Progenitor cell of endocrine pancreas (in vitro differentiated cells): ENCODE measurements at places on chromosomes 3 and 15.

GRCh38 chr15:29014493-29014892, 128.7 kb downstream of the APBA2 start:
- DNase-seq, result no peak

- no peak for DNase-seq
Measured at GRCh38 chr3:153285194-153285641, 123.2 kb downstream of the RAP2B start.

GRCh38 chr3:173463250-173463649, 65.7 kb downstream of the NLGN1 start:
- no peak for DNase-seq

GRCh38 chr3:37170513-37170912, 3.9 kb downstream of the LRRFIP2 start:
- no peak for DNase-seq

DNA sequence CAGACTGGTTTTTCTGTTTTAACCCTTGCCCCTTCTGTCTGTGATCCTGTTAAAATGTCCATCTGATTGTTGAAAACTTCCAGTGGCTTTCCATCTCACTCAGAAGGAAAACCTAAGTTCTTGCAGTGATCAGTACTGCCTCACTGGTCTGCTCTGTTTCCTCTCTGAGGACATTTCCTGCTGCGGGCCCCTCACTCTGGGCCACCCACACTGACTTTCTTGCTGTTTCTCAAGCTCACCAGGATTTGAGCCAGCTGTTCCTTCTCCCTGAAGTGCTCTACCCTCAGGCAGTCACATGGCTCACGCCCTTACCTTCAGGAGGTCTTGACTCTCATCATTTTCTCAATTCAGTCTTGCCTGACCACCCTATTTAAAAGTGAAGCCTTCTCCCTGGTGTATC, 1.8 kb downstream of the GRK7 start:
- DNase-seq, result no peak

DNA sequence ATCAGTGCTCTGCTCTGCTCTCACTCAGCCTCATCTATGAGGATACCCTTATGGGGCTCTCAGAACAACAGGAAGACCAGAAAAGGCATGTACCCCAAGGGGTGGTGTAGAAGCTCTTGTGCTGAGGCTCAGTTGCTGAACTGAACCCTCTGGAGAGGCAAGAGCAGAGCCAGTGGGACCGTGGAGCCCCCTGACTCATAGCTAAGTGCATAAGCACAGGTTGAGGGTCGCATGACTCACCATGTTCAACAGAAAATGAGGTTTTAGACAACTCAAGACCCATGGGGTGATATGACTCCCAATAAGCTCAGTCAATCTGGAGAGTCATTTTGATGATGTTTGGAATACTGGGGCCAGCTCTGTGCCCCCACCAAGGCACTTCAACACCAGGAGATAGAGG, 37.3 kb downstream of the CRYGS start:
- DNase-seq, result no peak

DNA sequence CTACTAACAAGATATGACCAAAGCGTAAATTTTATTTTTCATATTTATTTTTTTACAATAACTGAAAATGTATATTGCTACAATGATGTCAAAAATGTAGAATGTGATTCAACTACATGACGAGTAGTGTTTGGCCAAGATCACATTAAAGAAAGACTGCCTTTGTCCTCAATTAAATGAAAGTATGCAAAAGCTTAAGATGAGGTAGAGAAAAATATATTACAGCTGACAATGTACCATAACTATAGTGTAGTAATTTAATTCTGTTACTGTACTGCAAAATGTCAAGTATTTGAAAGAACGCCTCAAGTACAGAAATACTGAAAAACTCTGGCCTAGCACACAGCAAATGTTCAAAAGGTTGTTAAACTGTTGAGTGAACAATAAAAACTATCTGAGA, 9.7 kb downstream of the PRICKLE2 start:
- no peak for DNase-seq

GRCh38 chr15:76181705-76182107, 121.9 kb downstream of the TMEM266 start:
- DNase-seq, result no peak

- DNase-seq, result no peak
Measured at GRCh38 chr15:51688863-51689262, 7.6 kb downstream of the SCG3 start.

DNA sequence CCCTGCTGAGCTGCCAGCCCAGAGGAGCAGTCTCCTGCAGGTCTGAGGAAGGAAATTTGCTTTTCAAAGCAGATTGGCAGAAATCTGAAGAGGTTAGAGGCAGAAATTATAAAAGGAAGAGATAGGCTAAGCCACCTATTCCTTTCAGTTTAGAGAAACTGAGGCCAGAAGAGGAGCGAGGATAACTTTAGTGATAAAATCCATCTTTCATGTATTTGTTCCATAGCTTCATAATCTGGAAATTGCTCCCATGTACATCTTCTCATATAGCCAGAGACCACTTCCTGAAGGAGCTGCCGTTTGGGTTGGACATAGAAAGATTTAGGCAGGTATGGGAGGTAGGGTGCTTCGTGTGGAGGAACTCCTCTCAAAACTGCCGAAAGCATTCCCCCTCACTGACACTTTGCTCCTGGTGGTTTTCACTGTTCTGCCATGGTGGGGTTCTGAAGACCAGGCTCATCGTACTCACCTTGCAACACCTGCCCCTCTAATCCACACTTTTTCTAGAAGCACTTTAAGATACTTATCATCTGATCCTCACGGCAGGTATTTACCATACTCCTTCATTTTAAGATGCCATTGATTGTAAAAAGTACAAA, 670 bp upstream of the ACAP2 start:
- no peak for DNase-seq

- DNase-seq, result no peak
Measured at GRCh38 chr15:58518626-58519025, 86.8 kb downstream of the LIPC start.

DNA sequence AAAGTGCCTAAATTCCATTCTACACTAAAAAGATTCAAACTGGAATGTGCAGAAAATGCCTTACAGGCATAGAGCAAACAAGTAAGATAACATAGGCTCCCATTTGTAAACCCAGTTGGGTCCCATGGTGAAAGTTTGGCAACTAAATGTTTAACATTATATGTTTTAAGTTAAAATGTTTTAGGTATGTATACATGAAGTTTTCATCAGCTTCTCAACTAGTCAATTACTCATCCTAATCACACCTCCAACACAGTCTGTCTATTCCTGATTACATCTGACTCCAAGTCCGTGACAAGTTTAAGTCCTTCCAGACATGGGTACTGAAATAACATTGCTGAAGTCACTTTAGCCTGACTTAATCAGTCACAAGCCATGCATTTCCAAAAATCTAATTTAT, 25.0 kb downstream of the MYLK start:
- no peak for DNase-seq

GRCh38 chr15:34647569-34648293, 64.3 kb upstream of the GOLGA8B start:
- DNase-seq, result no peak

DNA sequence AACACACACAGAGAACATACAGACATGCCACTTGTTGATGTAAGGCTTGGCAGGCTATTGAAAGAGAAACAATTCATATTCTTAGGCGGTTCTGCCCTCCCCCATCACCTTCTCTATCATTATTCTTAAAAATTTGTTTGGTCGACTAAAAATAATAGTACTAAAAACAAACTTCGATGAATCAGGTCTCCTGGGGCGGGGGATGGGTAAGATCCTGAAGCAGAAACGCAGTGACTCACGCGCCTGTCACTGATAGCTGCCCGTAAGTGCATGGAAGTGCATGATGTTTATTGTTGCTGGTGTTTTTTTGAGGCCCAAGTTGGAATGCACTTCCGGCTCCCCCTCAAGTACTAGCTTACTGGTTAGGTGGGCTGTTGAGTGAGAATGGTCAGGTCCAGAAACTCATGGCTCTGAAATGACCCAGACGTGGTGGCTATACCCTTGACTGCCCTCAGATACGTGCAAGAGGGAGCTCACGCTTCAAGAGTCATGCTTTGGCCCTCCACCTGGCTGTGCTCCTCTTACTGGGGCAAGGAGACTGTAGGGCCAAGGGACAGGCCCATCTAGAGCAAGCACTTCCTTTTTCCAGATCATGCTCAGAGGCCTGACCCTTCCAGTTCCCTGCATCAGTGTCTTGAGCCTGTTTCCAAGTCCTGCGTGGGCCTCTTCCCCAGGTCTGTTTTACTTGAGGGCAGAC, 10.9 kb downstream of the SMAD3 start:
- no peak for DNase-seq

DNA sequence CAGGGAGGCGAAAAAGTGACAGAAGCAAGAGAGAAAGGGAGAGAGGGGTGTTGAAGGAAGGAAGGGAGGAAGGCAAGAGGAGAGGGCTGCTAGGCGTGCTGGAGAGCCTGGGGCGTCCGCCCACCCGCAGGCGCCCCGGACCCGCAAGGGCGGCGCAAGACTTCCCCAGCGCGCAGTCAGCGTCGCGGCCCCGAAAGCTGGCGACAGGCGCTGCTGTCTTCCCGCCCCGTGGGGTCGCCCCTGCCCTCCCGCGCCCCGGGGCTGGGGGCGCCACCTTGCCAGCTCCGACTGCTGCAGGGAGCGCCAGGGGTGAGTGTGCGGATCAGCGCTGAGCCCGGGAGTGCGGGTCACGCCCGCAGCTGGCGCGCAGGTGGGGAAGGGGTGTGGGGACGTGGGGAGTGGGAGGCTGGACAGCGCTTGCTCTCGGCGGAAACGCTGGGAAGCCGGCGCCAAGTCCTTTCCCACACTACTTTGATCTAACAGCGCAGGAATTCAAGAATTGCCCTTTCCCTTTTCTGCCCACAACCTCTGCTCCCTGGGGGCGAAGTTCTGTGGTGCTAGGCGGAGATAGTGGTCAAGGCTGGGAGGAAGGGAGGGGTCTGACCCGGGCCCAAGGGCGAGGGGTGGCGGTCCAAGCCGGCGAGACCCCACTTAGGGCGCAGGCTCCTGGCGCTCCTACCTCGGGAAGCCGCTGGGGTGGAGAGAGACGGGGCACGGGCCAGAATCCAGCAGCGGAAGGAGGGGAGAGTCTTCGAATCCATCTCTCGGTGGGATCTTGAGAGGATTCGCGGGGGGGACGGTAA, 266.1 kb downstream of the CGGBP1 start:
- peak; percentile 53 for DNase-seq

- DNase-seq, result no peak
Measured at GRCh38 chr3:16463119-16463518, 50.4 kb downstream of the RFTN1 start.

DNA sequence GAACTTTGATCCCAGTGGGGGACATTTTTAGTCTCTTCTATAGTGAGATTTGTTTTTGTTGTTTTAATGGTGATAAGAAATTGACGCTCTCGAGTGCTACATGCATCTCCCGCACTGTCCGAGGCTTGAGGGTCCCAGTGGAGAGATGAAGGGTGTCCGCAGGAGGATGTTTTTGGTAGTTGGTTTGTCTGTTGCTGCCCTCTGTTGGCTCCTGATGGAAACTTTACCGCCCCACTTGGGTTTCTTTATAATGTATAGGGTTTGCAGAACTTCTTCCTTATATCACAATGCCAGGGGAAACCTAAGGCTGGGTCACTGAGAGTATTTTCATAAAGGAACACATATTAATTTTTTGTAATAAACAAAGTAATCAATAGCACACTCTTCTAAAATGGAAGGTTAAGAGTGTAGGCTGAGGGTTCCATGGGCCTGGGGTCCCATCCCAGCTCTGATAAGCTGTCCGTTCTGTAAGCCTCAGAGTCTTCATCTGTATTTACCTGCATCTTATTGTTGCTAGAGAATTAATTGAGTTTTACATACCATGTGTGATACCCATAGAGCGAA, 185.3 kb upstream of the FEZF2 start:
- no peak for DNase-seq

GRCh38 chr3:16295298-16295890, 30.4 kb downstream of the OXNAD1 start:
- DNase-seq, result no peak

GRCh38 chr3:187743195-187744141, 1.8 kb downstream of the BCL6 start:
- DNase-seq, result peak; percentile 35

- no peak for DNase-seq
Measured at GRCh38 chr15:80773122-80773551, 6.0 kb upstream of the CEMIP start.

- no peak for DNase-seq
Measured at GRCh38 chr15:66631616-66632263, 65.9 kb upstream of the LCTL start.

DNA sequence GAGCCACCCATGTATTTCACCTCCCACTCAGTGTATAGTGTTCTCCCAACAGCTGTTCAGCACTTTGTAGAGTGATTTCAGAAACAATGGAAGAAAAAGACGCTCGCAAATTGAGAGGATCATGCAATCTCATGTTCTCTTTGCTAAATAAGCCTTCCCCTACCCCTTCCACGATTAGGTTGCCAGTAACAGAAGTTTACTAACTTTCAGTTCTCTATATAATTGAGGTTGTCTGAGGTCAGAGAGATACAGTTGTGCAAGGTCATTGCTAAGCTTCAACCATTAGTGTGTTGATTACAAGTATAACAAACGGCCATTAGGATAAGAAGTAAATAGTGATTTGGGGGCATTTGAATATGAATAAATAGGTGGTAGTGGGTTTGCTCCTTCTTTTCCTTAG, 99.6 kb downstream of the TUSC7 start:
- no peak for DNase-seq

DNA sequence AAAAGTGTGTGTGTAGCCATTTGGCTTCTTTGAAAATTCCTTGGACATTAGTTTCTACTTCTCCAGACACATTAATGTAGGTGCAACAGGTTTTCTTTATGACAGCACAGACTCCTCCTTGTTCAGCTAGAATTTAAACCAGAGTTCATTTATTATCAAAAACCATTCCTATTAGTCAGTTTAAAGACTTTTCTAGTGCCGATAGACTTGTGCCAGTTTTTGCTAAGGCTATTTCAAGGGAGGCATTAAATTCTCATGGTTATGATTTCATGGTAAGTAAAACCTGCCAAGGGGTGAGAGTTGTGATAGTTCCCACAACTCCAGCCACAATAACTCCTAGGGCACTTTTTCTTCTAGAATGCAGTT, 20.6 kb upstream of the SENP7 start:
- DNase-seq, result no peak

DNA sequence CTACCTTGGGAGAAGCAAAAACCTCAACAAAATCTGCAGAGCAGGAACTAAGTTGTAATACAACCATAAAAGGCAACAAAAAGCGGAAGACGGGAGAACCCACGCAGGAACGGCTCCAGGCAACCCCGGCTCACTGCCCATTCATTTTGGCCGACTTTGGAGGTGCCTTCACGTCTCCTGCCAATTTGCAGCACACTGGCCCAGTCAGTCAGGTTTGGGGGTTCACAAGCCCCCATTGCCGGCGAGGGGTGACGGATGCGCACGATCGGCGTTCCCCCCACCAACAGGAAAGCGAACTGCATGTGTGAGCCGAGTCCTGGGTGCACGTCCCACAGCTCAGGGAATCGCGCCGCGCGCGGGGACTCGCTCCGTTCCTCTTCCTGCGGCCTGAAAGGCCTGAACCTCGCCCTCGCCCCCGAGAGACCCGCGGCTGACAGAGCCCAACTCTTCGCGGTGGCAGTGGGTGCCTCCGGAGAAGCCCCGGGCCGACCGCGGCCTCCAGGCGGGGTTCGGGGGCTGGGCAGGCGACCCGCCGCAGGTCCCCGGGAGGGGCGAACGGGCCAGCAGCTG, 463 bp downstream of the TERC start:
- DNase-seq, result no peak
